Astrocyte (in vitro differentiated cells and primary cell): ENCODE measurements at places on chromosomes 11 and 22.

GRCh38 chr22:37202716-37203115 lies 9.6 kb downstream of the SSTR3 start:
- DNase-seq, result no peak

DNA sequence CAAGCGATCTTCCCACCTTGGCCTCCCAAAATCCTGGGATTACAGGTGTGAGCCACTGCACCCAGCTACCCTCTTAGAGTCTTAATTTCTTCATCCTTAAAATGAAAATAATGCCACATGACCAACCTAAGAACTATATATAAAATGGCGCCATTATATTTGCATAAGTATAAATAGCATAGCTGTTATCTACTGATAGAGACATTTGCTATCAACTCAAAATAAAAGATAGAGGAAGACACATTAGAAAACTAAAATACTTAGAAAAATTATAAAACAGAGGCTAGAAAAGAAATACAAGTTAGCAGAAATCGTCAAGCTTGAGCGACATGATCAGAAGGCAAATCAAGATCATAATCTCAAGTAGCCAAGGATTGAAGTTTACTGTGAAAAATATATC lies 6.2 kb downstream of the FAM168A start:
- DNase-seq, result no peak

DNA sequence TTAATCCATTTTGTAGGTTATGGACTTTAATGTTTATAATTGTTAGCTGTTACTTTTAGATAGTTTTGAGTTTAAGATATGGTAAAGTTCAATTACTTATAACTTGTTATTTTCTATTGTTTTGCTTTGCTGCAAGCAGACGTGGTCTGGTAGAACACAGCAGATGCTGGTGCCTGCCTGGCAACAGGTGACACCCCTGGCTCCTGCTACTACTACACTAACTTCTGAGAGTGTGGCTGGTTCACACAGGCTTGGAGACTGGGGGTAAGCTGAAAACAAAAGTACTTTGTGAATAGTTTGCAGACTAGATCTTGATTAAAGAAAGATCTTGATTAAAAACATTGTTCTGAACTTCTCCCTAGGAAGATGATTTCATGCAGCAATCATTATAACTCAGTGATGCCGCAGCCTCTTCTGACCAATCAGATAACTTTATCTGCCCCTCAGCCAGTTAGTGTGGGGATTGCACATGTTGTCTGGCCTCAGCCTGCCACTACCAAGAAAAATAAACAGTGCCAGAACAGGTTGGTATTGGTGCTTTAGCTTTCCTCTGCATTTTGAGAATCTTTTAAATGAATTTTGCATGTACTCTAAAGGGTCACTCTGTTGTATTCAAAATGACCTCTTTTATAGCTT lies 90.4 kb downstream of the HIPK3 start:
- DNase-seq, result no peak

DNA sequence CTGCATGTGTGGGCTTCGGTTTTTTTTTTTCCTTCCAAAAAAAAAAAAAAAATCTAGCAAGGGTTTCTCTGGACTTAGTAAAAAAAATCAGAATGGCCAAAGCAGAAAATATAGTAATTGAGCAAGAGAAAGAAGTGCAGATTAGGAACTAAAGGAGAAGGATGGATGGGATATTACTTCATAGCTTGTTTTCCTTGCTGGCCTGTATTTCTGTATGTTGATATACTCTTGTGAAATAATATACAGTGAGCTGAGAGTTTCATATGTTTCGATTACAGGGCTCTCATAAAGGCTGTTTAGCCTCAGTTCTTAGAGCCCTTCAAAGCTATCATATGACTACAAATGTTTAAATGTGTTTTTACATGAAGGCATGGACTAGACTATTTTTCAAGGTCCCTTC lies 34.3 kb upstream of the NFRKB start:
- no peak for DNase-seq

DNA sequence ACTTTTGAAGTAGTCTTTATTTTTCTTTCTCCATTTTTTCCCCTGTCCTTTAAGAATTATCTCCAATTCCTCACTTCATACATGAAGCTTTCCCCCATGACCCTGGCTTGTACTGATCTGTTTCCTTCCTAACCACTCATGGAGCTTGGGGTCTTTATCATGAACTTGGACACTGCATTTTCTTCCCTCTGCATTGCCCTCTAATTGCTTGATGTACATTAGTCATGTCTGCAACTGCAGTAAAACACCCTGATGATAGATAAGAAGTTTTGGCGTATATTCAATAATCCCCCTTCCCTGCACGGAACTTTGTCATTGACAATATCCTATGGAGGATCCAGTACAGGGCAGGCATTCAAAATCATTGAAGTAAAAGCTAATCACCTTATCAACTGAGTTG lies 3.4 kb downstream of the HEPHL1 start:
- DNase-seq, result no peak
